ENCODE measurements at places on chromosomes 12 and 14.
A peak's percentile ranks its signal among the peaks of the same experiment; 100 is the strongest.

DNA sequence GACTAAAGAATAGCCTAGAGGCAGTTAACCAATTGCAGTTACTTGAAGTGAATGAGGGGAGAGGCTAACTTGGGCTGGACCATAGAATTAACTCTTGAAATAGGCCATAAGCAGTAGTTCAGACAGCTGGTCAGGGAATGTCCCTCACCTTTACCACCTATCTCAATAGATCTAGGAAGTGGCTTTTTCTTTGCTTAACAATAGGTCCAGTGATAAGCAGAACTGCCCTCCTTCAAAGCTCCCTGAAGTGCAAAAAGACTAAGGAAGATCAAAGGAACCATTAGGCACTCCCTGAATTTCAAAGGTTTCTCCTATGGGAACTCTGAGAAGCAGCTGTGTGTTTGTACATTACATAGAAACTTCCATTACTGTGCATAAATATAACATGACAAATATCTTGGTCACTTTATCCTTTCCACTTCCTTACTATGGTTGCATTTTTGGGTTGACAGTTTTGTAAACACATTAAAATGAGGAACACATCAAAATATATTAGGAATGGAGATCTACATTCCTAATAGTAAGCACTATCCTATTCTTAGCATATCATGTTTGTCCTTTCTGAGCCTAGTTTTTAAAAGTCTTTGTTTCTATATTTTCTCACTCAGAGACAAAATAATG lies 7.2 kb upstream of the NAA30 start:
- no peak for DNase-seq

GRCh38 chr12:104288635-104289274 lies 14.8 kb upstream of the EID3 start:
- peak; percentile 86 for DNase-seq

- DNase-seq = no peak
These were observed 1.9 kb downstream of the RIMKLB start for GRCh38 chr12:8699714-8700113.

DNA sequence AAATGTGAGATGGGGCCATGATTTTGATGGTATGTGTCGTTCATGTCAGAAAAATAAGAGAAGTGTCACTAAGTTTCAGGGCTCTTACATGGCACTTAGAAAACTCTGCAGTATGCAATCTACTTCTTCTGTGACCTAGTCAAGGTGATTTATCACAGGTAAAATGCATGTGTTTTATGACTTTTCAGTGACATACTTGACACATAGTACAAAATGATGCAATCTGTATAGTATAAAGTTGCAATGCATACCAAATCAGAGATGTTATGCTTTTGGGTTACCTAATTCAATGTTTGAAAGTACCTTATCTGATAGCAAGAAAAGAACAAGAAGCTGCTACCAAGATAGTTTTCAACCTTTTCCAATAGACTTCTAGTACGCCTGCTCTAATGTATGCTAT lies 21.9 kb upstream of the ARHGAP5 start:
- DNase-seq = no peak

- no peak for DNase-seq
These were observed 60.4 kb upstream of the IFNG-AS1 start for GRCh38 chr12:67928621-67929383.

DNA sequence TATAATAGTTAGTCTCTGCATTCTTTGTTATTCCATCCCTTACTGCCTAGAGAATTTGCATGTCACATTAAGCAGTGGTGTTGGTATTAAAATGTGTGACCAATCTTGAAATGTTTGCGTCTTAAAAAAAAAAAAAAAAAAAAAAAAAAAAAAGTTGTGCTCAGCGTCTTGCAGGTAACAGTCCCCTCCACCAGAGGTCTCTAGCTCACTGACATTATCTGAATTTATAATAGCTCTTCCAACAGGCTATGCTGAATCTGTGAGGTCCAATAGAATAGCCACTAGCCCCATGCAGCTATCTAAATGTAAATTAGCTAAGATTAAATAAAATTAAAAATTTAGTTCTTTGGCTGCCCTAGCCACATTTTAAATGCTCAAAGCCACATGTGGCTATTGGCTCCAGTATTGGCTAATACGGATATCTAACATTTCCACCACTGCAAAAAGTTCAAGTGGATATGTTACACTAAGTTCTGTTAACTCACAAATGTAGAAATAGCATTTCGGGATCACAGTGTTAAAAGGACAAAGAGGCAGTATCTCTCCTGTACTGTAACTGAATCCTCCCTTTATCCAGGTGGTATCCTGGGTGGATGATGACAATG lies 28.7 kb downstream of the NKX2-8 start:
- peak; percentile 65 for DNase-seq

- DNase-seq = no peak
These were observed 281.9 kb downstream of the BTG1 start for GRCh38 chr12:91863702-91864101.

DNA sequence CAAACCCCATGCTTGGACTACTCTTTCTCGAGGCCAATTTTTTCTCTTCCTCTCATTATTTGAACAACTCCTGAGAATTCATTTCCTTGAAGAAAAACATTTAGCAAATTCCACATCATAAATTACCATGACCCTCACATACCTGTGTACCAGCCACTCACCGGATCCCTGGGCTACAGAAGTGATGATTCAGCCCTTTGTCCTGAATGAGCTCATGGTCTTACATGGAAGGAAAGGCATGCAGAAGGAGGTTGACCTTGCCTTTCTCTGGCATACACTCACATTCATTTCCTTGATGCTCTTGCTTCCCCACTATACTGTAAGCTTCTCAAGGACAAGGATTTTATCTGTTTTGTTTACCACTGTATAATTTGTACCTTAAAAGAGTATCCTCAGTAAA lies 191.5 kb downstream of the SLC5A8 start:
- no peak for DNase-seq

DNA sequence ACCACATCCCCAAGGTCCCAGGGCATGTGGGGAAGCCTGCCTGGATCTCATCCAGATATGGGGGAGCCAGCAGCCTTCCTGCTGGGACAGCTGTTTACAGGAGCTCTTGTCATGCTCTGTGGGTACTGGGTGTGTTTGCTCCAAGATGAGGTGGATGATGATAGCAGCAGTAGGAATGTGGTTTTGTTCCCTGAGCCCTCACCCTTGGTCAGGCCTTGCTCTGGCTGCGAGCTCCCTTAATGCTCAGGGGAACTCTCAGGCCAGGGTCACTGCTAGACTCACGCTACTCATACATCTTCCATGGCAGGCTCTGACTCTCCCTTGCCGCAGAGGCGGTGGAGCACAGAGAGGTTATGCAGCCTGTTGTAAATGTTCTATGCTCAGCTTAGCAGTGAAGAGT lies 990.3 kb downstream of the AACS start:
- DNase-seq = no peak

DNA sequence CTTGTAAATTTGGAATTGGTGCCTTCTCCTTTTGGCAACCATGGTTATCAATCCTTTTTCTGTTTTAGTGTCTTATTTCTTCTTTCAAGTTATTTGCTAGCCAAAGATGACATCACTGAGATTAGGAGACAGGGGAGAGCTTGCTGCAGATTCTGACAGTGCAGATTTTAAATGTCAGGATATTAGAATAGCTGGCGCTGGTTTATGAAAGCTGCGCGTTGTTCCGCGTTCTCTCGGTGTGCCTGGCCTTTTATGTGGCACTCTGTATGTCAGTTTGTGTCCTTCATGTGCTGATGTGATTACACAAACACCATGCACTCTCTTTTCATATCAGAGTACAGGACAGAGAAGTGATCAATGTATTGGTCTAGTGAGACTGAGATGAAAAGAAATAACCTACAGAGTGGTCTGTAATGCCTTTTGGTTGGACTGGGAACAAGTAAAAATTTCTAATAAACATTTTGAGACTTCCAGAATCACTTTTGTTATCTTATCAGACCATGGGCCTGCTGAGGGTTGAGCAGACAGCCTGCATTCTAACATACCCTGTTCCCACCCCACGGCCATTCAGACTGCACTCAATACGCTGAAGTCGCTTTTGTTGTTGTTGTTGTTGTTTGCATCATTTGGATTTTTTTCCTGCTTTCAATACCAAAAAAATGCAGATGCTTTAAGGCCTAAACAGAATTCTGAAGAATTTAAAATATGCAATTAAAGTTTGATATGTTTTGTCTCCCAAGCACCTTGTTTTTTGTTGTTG lies 49.7 kb upstream of the TRAF3 start:
- DNase-seq = no peak

DNA sequence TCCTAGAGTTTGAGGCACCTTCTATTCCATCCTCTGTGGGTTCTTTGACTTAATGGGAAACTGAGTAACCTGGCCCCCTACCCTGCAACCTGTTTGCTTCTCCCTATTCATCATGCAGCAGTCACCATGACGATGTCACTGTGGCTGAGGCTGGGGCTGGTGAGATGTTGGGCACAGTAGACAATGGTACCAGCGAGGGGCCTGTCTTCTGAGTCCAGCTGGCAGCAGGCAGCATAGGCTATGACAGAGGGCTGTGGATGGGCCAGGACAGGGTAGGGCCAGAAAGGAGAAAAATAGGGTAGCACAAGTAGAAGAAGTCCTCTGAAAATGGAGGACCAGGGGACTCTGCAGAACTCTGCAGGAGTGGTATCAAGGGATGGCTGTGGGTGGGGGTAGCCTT lies 2.0 kb downstream of the CIROP start:
- DNase-seq = no peak

DNA sequence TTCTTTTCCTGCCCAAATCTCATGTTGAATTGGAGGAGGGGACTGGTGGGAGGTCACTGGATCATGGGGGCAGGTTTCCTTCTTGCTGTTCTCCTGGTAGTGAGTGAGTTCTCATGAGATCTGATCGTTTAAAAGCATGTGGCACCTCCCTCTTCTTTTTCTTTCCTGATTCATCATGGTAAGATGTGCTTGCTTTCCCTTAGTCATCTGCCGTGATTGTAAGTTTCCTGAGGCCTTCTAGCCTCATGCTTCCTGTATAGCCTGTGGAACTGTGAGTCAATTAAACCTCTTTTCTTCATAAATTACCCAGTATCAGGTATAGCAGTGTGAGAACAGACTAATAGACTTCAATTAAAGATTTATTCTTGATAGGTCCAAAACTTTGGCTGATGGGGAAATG lies 83.5 kb downstream of the CAND1 start:
- DNase-seq = no peak

DNA sequence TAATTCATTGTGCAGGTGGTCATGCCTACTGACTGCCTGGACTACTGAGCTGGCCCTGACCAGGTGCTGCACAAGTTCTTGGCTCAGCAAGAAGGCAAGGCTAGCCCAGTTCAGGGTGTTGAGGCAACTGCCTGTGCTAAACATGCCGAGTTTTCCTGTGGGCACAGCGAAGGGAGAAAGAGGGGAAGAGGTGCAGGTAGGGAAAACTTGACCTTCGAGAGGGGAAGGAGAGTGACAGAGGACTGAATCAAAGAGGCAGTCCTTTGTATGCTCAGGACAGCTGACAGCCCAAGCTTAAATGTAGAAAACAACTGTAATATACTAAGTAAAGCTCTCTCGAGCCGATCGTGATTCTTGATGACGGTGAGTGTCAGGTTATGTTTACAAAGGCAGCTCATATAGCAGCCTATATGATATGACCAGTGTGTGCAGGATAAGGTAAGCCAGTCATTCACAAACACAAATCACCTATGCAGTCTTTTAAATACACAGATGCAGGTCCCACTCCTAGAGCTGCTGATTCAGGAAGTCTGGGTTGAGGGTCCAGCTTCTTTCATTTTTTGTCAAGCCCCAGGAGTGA lies 2.6 kb downstream of the IRAK3 start:
- DNase-seq = no peak

GRCh38 chr12:119864591-119864990 lies 12.5 kb downstream of the CIT start:
- no peak for DNase-seq

- DNase-seq = no peak
These were observed 75.1 kb downstream of the IRF2BPL start for GRCh38 chr14:76953311-76953945.

DNA sequence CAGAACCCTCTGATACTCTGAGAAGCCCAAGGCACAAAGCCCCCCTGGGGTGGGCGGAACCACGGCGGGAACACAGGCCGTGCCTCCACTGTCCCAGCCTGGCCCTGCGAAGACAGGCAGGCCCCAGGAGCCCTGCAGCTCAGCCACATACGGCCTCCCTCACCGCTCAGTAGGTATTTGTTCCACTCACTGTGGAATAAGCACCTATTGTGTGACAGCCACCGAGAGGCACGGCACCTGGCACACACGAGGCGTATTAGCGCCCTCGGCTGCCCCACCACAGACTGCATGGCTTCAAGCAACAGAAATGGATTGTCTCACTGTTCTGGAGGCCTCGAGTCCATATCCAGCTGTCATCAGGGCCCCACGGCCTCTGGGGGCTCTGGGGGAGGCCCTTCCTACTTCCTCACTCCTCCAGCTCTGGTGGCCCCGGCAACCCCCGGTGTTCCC lies 66.3 kb downstream of the NCOR2 start:
- DNase-seq = no peak
